Transverse colon (tissue), 4 donors: ENCODE measurements at places on chromosomes 4 and X. TPM values are rescaled to one million over a fixed set of nuclear protein-coding genes. Genes with fewer than 3 reads are reported as not detected.
A peak's percentile ranks its signal among the peaks of the same experiment; 100 is the strongest.

GRCh38 chr4:98745366-98745765 is 87.0 kb upstream of the TSPAN5 start:
- peak; percentile 24 for DNase-seq

GRCh38 chr4:43234626-43235415 is 342.3 kb downstream of the GRXCR1 start:
- DNase-seq, result no peak

GRCh38 chr4:44150091-44150576 is 298.5 kb downstream of the KCTD8 start:
- no peak for DNase-seq

- peak; percentile 79 for DNase-seq
These were observed 19.7 kb downstream of the MAEA start for GRCh38 chr4:1309261-1310010.

GRCh38 chr4:139736661-139737060 is 71.0 kb downstream of the MGST2 start:
- no peak for DNase-seq

- DNase-seq, result peak; percentile 16
These were observed 21.8 kb upstream of the JAKMIP1 start for GRCh38 chr4:6221851-6222760.

GRCh38 chr4:105838082-105838481 is 57.2 kb upstream of the NPNT start:
- no peak for DNase-seq

- no peak for DNase-seq
These were observed 141.0 kb downstream of the TSPAN5 start for GRCh38 chr4:98517218-98518021.

The CPZ gene
- not detected for total RNA-seq

The PPP1R2C gene
- not detected for total RNA-seq

The DDX53 gene
- not detected for total RNA-seq

The EGF gene
- 1.00 TPM for total RNA-seq
